Right lung (tissue), 10 donors: ENCODE measurements at places on chromosomes 1 and 21. TPM values are rescaled to one million over a fixed set of nuclear protein-coding genes. Genes with fewer than 3 reads are reported as not detected.

Gene PLA2G2D
- polyA plus RNA-seq = 0.10 TPM

Gene NBPF6
- polyA plus RNA-seq = not detected

Gene NBPF20
- 1.8 TPM for polyA plus RNA-seq

Gene PSRC1
- polyA plus RNA-seq = 39.3 TPM

Gene SH2D1B
- polyA plus RNA-seq = 1.1 TPM

Gene SLC2A5
- polyA plus RNA-seq = 1.2 TPM

Gene PGLYRP3
- not detected for polyA plus RNA-seq

Gene TENT5C
- 15.7 TPM for polyA plus RNA-seq

Gene FCRL3
- 0.38 TPM for polyA plus RNA-seq

Gene TCEA3
- polyA plus RNA-seq = 33.7 TPM
